Activated CD8-positive, alpha-beta memory T cell treated with anti-CD3 and anti-CD28 coated beads, Interleukin-2, amount 50 U/mL, for 4 hours (primary cell): ENCODE measurements at places on chromosomes 1 and 21.

DNA sequence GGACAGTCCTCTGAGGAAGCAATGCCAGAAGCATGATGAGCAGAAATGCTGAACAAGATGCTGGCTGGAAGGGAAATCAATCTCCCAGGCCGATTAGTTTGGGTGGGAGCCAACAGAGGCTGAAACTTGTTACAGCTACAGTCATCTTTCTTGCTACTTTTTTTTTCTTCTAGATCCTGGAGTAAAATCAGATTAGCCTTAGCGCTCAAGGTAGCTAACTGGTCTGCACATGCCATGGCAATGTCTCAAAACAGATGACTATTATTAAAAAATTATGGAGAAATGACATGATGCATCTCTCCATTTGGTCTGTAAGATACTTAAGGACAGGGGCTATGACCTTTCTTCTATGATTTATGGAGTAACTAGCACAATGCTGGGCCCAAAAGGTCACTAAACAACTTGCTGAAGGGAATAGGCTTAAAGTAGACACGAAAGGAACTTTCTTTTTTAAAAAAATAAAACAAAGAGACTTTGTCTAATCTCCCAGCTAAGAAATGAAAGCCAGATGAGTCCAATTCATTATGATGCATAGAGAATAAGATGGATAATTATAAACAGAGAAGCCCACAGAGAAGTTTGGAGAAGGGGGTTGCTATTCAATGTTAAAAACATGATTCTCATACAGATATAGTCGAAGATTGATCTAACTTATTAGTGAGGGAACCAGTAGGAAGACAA lies 42.5 kb downstream of the UTP25 start:
- no peak for DNase-seq

DNA sequence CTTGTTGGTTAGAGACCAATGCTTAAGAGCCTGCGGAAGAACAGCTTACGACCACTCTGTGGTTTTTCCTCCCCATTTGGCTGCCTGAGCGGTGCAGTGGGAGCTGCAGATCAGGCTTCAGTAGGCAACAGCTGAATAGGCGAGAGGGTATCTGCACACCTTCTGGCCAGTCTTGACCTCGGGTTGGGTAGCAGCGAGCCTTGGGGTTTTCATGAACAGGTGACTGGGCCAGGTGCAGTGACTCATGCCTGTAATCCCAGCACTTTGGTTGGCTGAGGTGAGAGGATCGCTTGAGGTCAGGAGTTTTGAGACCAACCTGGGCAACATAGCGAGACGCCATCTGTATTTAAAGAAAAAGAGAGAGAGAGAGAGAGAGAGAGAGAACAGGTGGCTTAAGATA lies 41.0 kb downstream of the NENF start:
- DNase-seq: no peak

DNA sequence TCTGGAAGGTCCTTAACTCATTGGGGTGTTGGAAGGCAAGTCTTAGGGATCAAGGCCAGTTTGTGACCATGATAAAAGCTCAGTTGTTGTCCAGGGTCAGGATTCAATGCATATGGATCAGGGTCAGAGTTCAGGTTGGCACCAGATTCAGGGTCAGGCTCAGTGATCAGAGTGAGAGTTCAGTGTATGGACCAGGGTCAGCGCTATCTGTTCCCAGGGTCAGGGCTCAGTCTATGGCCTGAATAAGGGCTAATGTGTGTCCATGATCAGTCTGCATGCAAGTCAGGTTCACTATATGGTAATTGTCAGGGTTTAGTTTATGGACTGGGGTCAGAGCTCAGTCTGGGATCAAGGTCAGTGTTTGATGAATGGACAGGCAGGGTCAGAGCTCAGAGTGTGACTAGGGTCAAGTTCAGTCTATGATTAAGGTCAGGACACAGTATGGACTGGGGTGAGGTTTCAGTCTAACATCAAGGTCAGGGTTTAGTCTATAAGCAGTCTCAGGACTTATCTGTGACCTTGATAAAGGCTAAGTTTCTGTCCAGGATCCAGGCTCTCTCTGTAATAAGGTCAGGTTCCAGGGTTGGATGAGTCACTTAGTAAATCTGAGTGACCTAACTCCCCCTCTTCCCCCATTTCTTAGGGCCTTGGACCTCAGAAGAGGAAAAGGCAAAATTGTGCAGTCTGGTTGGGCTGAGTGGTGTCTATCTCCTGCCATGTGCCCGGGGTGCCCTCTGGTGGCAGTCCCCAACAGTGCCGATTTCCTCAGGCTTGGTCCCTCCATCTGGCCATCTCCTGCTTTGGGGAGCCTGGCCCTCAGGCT lies 23.8 kb downstream of the KNCN start:
- peak; percentile 73 for DNase-seq

DNA sequence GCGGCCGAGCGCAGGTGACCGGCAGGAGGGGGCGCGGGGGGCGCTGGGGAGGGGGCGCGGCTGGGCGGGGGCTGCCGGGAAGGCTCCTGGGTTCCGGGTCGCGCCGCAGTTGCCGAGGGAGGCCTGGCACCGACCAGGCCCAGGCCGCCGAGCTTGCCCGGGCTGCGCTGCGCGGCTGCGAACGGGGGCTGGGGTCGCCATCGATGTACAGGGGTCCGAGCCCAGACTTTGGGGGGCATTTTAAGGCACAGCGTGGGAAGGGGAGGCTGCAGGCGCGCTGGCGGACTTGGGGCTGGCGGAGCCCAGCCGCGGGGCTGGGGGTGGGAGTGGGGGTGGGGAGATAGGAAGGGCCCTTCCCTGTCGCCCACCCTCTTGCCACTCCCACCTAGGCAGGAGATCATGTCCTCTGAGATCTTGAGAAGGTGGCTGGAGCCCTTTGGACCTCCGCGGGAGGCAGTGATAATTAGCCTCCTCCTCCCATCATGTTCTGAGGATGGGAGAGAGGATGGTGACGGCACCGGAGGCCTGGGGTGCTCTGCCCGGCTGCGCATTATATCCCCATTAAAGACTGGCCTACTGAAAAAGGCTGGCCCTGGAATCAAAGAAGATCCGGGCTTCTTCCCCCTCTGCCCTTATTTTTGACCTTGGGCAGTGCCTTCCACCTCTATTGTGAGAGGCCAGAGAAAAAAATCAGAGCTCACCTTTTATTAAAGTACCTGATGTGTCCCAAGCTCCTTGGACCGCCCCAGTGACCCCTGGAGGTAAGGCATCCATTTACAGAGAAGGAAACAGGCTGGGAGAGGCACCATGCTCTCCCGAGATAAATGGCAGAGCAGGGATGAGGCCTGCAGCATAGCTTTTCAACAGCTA lies 497 bp downstream of the FBXO44 start:
- DNase-seq: no peak

DNA sequence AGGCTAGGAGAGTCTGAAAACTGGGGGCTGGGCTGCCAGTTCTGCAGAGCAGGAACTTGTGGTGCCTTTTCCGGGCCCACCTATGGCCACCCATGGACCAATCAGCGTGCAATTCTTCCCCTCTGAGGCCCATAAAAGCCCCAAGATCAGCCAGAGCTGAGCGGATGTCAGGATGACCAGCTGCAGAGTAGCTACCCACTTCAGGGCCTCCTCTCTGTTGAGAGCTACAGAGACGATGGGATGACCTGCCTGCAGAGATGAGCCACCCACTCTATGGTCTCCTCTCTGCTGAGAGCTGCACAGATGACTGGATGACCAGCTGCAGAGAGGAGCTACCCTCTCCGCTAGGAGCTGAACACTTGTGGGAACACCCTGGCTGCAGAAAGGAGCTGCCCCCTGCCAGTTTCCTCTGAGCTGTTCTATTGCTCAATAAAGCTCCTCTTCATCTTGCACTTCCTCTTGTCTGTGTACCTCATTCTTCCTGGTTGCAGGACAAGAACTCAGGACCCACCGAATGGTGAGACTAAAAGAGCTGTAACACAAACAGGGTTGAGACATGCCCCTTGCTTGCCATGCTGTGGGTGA lies 12.8 kb upstream of the AADACL4 start:
- DNase-seq: no peak

DNA sequence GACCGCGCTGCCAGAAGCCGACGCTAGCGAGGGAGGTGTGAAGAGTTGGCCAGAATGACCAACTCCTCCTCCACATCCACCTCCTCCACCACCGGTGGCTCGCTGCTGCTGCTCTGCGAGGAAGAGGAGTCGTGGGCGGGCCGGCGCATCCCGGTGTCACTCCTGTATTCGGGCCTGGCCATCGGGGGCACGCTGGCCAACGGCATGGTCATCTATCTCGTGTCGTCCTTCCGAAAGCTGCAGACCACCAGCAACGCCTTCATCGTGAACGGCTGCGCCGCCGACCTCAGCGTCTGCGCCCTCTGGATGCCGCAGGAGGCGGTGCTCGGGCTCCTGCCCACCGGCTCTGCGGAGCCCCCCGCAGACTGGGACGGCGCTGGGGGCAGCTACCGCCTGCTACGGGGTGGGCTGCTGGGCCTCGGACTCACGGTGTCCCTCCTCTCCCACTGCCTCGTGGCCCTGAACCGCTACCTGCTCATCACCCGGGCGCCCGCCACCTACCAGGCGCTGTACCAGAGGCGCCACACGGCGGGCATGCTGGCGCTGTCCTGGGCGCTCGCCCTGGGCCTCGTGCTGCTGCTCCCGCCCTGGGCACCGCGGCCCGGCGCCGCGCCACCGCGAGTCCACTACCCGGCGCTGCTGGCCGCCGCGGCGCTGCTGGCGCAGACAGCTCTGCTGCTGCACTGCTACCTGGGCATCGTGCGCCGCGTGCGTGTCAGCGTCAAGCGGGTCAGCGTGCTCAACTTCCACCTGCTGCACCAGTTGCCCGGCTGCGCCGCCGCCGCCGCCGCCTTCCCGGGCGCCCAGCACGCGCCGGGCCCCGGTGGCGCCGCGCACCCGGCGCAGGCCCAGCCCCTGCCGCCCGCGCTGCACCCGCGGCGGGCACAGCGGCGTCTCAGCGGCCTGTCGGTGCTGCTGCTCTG lies 1.2 kb downstream of the GPR88 start:
- DNase-seq: peak; percentile 34

- no peak for DNase-seq
These were observed 11.9 kb downstream of the ETS2 start for GRCh38 chr21:38817371-38818324.

DNA sequence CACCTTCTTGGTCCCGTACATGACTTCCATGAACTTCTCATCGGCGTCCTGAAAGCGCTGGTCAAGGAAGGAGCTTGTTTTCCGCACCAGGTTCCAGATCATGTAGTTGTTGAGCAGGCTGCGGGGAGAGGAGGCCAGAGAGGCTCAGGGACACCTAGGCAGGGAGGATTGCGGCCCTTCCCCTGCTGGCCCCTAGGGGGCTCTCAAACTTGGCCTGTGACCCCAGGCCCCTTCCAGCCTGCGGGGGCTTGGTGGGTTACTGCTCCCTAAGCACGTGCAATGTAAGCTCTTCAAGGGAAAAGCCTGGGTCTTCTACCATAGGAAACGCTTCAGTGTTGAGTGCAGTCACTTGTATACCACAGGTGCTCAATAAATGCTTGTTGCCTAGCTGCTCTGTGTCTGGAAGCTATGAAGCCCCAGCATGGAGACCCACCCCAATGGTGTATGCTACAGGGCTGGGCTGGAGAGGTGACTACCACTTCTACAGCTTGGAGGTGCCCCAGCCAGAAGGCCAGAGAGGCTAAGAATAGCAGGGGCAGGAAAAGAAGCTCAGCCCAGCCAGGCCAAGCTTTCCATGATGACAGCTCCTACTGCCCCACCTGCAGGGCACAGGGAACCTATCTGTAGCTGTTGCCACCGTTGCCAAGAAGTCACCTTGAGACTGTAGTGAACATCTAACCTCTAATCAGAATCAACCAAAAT lies 45.1 kb downstream of the ECE1 start:
- no peak for DNase-seq

DNA sequence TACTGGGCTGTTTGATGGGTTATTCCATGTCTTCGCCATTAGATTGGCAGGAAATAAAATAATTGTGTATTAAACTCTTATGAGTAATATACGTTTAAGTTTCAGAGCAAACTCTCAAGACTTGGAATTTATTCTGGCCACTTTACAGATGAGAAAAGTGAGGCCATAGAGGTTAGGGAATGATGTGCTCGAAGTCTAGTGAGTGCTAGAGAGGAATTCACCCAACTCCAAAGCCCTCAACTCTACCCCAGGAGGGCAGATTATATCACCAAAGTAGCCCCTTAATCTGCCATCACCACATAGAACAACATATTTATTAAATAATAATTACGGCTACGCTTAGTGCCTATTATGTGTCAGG lies 440 bp upstream of the MUL1 start:
- DNase-seq: no peak

DNA sequence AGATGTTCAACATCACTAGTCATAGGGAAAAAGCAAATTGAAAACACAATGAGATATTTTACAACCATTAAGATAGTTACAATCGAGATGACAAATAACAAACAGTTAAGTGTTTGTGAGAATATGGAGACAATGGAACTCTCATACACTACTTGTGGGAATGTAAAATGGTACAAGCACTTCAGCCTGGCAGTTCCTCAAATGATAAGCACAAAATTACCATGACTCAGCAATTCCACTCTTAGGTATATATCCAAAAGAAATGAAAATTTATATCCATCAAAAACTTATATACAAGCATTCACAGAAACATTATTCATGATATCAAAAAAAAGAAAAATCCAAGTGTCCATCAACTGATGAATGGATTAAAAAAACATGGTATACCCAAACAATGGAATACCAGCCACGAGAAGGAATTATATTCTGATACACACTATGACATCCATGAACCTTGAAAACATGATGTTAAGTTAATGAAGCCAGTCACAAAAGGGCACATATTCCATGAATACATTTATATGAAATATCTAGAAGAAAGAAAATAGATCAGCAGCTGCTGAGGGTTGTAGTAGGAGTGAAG lies 76.4 kb downstream of the EVI5 start:
- DNase-seq: no peak

GRCh38 chr1:236064674-236065508 lies at the start of gene NID1:
Gene NID1 (minus strand): TSS chr1:236065090. CDS start chr1:236065079, 11 bp downstream.
- DNase-seq: peak; percentile 20

DNA sequence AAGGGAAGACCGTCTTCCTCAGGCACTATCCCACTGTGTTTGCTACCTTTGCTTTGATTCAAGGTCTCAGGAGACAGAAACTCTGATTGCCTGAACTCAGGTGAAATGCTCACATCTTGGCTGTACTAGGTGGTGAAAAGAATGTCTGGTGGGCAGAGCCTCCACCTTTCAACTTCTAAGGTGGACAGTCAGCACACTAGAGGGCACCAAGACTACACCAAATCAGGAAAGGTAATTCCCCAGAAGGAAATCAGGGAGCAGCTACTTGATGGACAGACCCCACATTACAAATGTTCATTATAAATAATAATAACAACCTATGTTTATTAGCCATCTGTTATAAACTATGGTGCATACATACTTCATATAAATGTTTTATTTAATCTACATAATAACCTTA lies 220.9 kb downstream of the ATG4C start:
- DNase-seq: no peak

DNA sequence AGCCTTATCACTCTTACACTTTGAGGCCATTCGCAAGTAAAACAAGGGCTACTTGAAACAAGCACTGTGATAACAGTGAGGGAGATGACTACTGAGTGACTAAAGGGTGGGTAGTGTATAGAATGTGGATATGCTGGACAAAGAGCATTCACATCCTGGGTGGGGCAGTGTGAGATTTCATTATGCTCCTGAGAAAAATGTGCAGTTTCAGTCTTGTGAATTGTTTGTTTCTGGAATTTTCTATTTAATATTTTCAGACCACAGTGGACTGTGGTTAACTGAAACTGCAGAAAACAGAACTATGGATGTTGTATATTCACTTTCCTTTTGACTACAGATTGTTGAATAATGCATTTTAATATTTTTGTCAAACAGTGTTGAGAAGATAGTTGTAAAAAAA lies 25.1 kb upstream of the B3GALT2 start:
- DNase-seq: no peak

- DNase-seq: no peak
These were observed 1043.8 kb downstream of the PLA2G4A start for GRCh38 chr1:187872550-187872949.

- no peak for DNase-seq
These were observed 6.2 kb upstream of the PAPPA2 start for GRCh38 chr1:176456795-176457194.

GRCh38 chr1:246067432-246068216 lies 439.5 kb downstream of the SMYD3 start:
- no peak for DNase-seq
